ENCODE measurements at places on chromosomes 5 and 9. TPM values are rescaled to one million over a fixed set of nuclear protein-coding genes. Genes with fewer than 3 reads are reported as not detected.

GRCh38 chr5:91424638-91425436 is 41.7 kb upstream of the ARRDC3 start:
- no peaks in the 10 kb centered on the region for H3K27me3 ChIP-seq
- H3K36me3 ChIP-seq = no peaks in the 10 kb centered on the region
- H3K4me1 ChIP-seq = no peaks in the 10 kb centered on the region
- no peak overlapping the region for H3K27ac ChIP-seq
- no peak for DNase-seq
- no peak overlapping the region for H3K4me3 ChIP-seq

GRCh38 chr5:10401498-10401897 is 40.2 kb upstream of the ROPN1L start:
- H3K4me3 ChIP-seq = no peak overlapping the region
- H3K27me3 ChIP-seq = no peaks in the 10 kb centered on the region
- H3K4me1 ChIP-seq = no peaks in the 10 kb centered on the region
- H3K27ac ChIP-seq = no peak overlapping the region
- peaks cover 66% of the 10 kb centered on the region for H3K36me3 ChIP-seq

DNA sequence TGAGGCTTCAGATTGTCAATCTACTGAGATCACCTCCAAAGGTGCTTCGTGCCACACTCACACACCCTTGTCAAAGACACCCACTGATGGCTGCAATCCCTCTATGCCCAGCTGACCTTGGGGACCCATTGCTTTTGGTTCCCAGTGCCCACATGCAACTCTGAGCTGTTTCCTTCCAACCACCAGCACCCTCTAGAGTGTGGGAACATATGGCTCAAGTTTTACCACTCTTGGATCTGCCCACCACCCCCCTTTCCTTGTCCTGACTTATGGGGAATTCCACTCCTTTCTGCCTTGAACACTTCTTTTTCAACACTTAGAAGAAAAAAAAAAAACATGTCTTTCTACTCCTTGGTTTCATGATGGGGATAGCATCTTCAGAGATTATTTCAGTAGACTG is 360.2 kb downstream of the ENC1 start:
- no peak overlapping the region for H3K4me3 ChIP-seq
- H3K27ac ChIP-seq = no peak overlapping the region
- no peaks in the 10 kb centered on the region for H3K27me3 ChIP-seq
- no peaks in the 10 kb centered on the region for H3K4me1 ChIP-seq
- H3K36me3 ChIP-seq = no peaks in the 10 kb centered on the region

GRCh38 chr9:135655317-135655716 is 7.8 kb upstream of the LCN9 start:
- H3K4me1 ChIP-seq = no peaks in the 10 kb centered on the region
- H3K27ac ChIP-seq = no peak overlapping the region
- no peaks in the 10 kb centered on the region for H3K36me3 ChIP-seq
- DNase-seq = no peak

- no peak overlapping the region for H3K4me3 ChIP-seq
- no peaks in the 10 kb centered on the region for H3K36me3 ChIP-seq
- no peak overlapping the region for H3K27ac ChIP-seq
- no peaks in the 10 kb centered on the region for H3K4me1 ChIP-seq
These were observed 136.4 kb downstream of the SEMA5A start for GRCh38 chr5:9409413-9409960.

- H3K27ac ChIP-seq = no peak overlapping the region
- H3K4me1 ChIP-seq = no peaks in the 10 kb centered on the region
- DNase-seq = no peak
- no peaks in the 10 kb centered on the region for H3K27me3 ChIP-seq
- no peaks in the 10 kb centered on the region for H3K36me3 ChIP-seq
These were observed 22.9 kb downstream of the ADAMTS2 start for GRCh38 chr5:179322071-179323025.

DNA sequence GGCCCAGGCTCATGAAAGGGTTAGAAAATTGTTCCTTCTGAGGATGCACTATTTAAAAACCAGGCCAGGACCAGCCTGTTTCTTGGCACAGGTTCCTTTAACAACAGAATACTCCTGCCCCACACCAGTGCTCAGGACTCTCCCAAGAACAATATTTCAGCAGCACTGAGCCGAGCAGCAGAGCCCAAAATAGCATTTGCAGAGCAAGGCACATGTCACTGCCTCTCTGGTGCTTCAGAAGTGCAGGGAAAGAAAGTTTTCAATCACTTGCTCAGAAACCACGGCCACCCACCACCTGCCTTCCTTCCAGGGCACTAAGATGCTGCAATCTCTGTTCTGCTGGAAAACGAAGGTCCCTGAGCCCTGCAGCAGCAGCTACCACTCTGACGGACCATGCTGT is 77.6 kb downstream of the SIL1 start:
- no peak overlapping the region for H3K4me3 ChIP-seq
- H3K27me3 ChIP-seq = no peaks in the 10 kb centered on the region
- H3K27ac ChIP-seq = no peak overlapping the region

GRCh38 chr5:98786191-98786853 is 12.9 kb downstream of the RGMB start:
- no peaks in the 10 kb centered on the region for H3K36me3 ChIP-seq
- no peaks in the 10 kb centered on the region for H3K27me3 ChIP-seq
- H3K27ac ChIP-seq = no peak overlapping the region
- no peak for DNase-seq

The NPR3 gene
- 1.4 TPM for total RNA-seq

The PGM5 gene
- total RNA-seq = 0.19 TPM

The ABO gene
- not detected for total RNA-seq

The FRMPD1 gene
- not detected for total RNA-seq

The KIF4B gene
- not detected for total RNA-seq

The ABLIM3 gene
- not detected for total RNA-seq

The SPATA31D4 gene
- total RNA-seq = not detected

The PCDHGA10 gene
- 0.11 TPM for total RNA-seq
